AG09319 (cell line): ENCODE measurements at places on chromosomes 12 and 14.

GRCh38 chr12:124551268-124552144, 15.9 kb downstream of the NCOR2 start:
- no peak for DNase-seq

GRCh38 chr12:116366456-116366776, 88.9 kb upstream of the MED13L start:
- no peak for DNase-seq

DNA sequence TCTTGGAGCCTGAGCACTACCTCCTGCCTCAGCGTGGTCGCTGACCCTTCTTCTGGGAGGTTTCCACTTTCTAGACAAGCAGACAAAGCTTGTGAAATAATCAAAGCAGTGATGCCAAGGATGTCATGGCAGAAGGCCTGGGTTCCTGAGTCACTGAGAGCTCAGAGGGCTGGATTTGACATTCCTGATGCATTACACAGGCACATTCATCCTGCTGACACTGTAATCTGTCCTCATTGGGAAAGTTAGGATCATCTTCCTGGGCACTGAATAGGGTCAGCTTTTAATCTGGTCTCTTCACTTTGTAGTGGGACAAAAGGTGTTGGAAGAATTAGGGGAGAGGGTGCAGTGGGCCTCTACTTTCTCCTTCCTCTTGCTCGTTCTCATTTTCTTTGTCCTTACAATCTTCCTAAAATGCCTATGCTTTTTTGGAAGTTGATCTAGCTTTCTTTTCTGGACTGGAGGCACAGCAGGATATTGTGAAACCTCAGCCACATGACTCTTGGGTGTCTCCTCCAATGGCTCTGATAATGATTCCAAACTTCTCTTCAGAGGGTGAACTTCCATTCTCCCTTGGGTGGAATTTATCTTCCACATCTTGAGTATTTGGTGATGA, 29.6 kb downstream of the EEA1 start:
- peak; percentile 92 for DNase-seq

DNA sequence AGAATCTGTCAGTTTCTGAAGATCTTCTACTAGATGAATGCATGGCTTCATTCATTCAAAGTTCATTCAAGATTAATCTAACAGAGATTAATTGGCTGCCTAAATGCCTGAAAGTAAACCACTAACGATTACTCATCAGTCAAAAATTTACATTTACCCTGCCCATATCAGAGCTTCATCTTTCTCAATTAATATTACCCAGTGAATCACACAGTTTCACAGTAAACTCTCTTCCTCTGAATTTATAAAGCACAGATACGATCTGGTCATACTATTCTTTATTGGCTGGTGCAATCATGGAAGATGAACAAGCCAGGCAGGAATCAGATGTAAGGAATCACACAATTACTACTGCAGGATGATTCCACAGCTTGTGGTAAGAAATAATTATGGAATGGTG, 377.7 kb downstream of the SLC16A7 start:
- DNase-seq: peak; percentile 35

GRCh38 chr12:30908076-30908721, 18.3 kb upstream of the TSPAN11 start:
- no peak for DNase-seq

DNA sequence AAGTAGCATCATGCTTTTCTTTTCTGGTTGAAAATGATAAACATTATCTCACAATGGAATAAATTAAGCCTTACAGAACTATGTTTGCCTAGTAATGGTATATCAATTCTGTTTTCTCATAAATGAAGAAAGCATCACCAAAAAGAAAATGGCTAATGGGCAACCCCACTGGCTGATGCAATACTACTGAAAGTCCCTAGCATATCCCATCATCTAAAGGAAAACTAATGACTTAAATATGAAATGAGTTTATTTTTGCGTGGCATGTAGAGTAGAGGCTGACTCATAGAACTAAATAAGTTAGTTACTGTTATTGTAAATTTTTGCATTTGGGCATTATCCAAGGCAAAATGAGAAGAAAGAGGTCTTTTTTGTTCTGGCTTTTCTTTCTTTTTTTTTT, 1156.3 kb upstream of the SEL1L start:
- DNase-seq: no peak

- no peak for DNase-seq
Measured at GRCh38 chr14:93926873-93927799, at the start of gene FAM181A. Gene FAM181A, plus strand, starts transcription at chr14:93927344. Its CDS starts 942 bp downstream, at chr14:93928286.

DNA sequence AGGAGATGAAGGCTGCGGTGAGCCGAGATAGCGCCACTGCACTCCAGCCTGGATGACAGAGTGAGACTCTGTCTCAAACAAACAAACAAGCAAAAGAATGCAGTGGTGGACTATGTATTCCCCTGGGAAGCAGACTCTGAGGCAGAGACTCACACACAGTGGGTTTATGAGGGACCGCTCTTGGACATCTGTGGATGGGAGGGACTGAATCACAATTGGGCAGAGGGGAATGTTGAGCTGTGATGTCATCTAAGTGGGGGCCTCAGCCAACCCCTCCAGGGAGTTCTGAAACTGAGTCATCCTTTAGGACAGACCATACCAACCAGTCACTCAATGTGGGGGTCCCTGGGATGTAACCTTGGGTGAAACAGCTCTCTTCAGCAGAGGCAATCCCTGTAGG, 151.0 kb downstream of the SUDS3 start:
- DNase-seq: no peak

- DNase-seq: no peak
Measured at GRCh38 chr12:104519190-104520019, 62.7 kb downstream of the CHST11 start.

DNA sequence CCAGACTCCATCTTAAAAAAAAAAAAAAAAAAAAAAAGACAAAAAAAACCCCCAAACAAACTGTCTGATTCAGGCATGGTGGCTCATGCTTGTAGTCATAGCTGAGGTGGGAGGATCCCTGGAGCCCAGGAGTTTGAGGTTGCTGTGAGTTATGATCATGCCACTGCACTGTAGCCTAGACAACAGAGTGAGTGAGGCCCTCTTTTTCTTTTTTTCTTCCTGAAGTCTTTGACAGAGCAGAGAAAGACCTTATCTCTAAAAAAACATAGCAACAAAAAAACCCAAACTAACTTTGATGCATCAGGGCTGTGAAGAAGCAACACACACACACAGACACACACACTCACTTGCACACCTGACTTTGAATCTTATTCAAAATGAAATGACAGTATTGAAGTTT, 7.7 kb upstream of the AMN1 start:
- no peak for DNase-seq

GRCh38 chr12:42887657-42888056, 298.1 kb upstream of the PRICKLE1 start:
- no peak for DNase-seq

DNA sequence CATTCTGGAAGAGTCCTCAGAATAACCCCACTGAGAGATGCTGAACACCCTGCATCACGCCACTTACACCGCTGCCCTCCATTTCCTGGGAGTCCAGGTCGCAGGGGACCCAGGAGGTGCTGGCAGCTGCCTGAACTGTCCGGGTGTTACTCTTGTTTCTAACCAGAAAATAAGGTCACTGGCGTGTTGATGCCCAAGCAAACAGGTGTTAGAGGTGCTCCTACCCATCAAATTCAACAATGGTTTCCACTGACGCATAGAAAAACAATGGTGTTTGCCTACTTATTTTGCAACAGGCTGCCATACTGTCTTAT, 23.8 kb downstream of the PITPNM2 start:
- DNase-seq: no peak

GRCh38 chr14:32968972-32969544, 30.4 kb downstream of the NPAS3 start:
- no peak for DNase-seq

DNA sequence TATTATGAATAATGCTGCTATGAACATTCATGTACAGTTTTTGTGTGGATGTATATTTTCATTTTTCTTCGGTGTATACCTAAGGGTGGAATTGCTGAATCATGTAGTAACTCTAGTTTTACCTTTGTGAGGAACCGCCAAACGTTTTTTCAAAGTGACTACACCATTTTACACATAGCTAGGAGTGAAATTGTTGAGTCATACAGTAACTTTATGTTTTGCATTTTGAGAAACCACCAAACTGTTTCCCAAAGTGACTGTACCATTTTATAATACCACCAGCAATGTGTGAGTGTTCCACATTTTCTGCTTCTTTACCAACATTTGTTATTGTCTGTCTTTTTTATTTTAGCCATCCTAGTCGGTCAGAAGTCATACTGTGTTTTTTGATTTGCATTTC, 3.1 kb upstream of the TPH2 start:
- DNase-seq: no peak

DNA sequence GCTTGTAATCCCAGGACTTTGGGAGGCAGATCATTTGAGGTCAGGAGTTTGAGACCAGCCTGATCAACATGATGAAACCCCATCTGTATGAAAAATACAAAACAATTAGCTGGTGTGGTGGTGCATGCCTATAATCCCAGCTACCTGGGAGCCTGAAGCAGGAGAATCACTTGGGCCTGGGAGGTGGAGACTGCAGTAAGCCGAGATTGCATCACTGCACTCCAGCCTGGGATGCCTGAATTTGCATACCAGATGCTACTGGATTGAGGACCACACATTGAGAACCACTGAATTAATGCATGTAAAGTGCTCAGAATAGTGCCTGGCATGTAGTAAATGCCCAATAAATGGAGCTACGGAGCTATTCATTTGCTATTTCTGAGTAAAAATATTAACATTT, 14.9 kb upstream of the MYH7 start:
- no peak for DNase-seq

DNA sequence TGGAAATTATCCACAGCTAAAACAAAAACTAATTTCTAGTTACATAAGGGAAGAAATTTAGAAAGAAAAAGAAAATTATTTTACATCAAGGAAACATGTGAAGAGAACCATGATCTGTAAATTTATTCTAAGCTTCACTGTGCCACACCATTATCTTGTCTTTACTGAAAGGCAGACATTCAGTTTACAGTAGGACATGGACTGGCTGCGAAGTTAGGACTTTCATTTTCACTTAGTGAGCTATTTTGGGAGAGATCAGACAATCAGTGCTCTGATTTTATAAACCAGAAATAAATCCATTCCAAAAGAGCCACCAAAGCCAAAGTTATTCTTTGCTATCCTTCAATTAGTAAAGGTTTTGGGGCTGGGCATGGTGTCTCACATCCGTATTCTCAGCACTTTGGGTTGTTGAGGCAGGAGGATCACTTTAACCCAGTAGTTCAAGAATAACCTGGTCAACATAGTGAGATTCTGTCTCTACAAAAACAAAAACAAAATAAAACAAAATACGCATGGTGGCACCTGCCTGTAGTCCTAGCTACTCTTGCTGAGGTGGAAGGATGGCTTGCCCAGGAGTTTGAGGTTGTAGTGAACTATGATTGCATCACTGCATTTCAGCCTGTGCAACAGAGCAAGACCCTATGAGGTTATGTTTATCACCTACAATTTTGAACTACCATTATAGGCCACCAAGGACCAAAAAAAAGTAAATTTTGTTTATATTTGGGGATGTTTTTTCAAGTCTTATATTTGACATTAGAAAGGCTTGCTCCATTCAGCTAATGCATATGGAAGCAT, 1084.8 kb upstream of the ATXN7L3B start:
- DNase-seq: no peak

DNA sequence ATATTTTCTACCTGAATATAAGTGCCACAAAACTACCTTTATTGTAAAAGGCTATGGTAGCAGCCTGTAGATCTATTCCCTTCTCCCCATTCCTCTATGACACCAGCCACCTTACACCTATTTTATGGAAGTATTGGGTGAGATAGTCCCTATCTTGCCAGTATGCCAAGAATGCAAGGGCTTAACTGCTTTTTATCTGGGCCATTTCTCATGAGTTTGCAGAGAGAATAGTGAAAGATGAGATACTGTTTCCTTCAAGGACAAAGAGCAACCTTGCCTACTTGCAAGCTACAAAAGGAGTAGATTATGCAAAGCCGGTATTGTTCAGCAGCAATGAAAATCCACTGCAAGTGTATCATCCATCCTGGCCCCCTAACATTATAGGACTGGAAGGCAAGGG, 1775.6 kb upstream of the SEL1L start:
- no peak for DNase-seq
